ENCODE measurements at places on chromosomes 1 and 21. TPM values are rescaled to one million over a fixed set of nuclear protein-coding genes. Genes with fewer than 3 reads are reported as not detected.

- no peaks in the 10 kb centered on the region for H3K27me3 ChIP-seq
- DNase-seq, result no peak
- H3K4me1 ChIP-seq, result no peaks in the 10 kb centered on the region
- no peak overlapping the region for H3K4me3 ChIP-seq
Measured at GRCh38 chr1:179860652-179861051, 17.0 kb downstream of the TOR1AIP2 start.

- no peaks in the 10 kb centered on the region for H3K27me3 ChIP-seq
- H3K36me3 ChIP-seq, result no peaks in the 10 kb centered on the region
- no peak for DNase-seq
- peaks cover 17% of the 10 kb centered on the region for H3K4me1 ChIP-seq
- no peak overlapping the region for H3K27ac ChIP-seq
Measured at GRCh38 chr1:245098924-245099323, 55.9 kb upstream of the KIF26B start.

- no peak for DNase-seq
- peaks cover 6% of the 10 kb centered on the region for H3K36me3 ChIP-seq
- peak overlapping the region; percentile 94 for H3K27ac ChIP-seq
- no peaks in the 10 kb centered on the region for H3K27me3 ChIP-seq
- peak overlapping the region; percentile 88 for H3K4me3 ChIP-seq
Measured at GRCh38 chr1:43358121-43358745, 548 bp upstream of the CDC20 start.

The TMEM125 gene
- not detected for total RNA-seq

- no peak overlapping the region for H3K4me3 ChIP-seq
- H3K36me3 ChIP-seq, result no peaks in the 10 kb centered on the region
- no peaks in the 10 kb centered on the region for H3K4me1 ChIP-seq
- H3K27me3 ChIP-seq, result no peaks in the 10 kb centered on the region
- no peak overlapping the region for H3K27ac ChIP-seq
Measured at GRCh38 chr1:36805979-36806640, 228.2 kb downstream of the GRIK3 start.

The MEX3A gene
- 19.8 TPM for total RNA-seq

The KCNA3 gene
- not detected for total RNA-seq

GRCh38 chr1:25066256-25066655 is 136.2 kb upstream of the RUNX3 start:
- H3K4me3 ChIP-seq, result no peak overlapping the region
- H3K27ac ChIP-seq, result no peak overlapping the region
- H3K36me3 ChIP-seq, result no peaks in the 10 kb centered on the region
- no peak for DNase-seq
- H3K27me3 ChIP-seq, result peaks cover 18% of the 10 kb centered on the region
- peaks cover 2% of the 10 kb centered on the region for H3K4me1 ChIP-seq

The OR2L2 gene
- total RNA-seq, result 0.08 TPM

- H3K27ac ChIP-seq, result peak overlapping the region; percentile 82
- no peak for DNase-seq
- no peak overlapping the region for H3K4me3 ChIP-seq
- H3K4me1 ChIP-seq, result peaks cover 71% of the 10 kb centered on the region
Measured at GRCh38 chr21:45330851-45331261, 43.2 kb upstream of the POFUT2 start.

- H3K36me3 ChIP-seq, result no peaks in the 10 kb centered on the region
- peaks cover 83% of the 10 kb centered on the region for H3K27me3 ChIP-seq
- peak overlapping the region; percentile 77 for H3K4me3 ChIP-seq
- H3K27ac ChIP-seq, result no peak overlapping the region
- peaks cover 14% of the 10 kb centered on the region for H3K4me1 ChIP-seq
Measured at GRCh38 chr1:47995306-47996050, 1.7 kb downstream of the TRABD2B start.

- peaks cover 10% of the 10 kb centered on the region for H3K4me1 ChIP-seq
- no peaks in the 10 kb centered on the region for H3K27me3 ChIP-seq
- H3K27ac ChIP-seq, result peak overlapping the region; percentile 42
- no peak for DNase-seq
- H3K36me3 ChIP-seq, result no peaks in the 10 kb centered on the region
Measured at GRCh38 chr1:198788561-198789064, 149.8 kb downstream of the PTPRC start.

The VHLL gene
- not detected for total RNA-seq

- H3K4me3 ChIP-seq, result no peak overlapping the region
- H3K27me3 ChIP-seq, result no peaks in the 10 kb centered on the region
- H3K4me1 ChIP-seq, result peaks cover 46% of the 10 kb centered on the region
- no peak for DNase-seq
- peaks cover 4% of the 10 kb centered on the region for H3K36me3 ChIP-seq
Measured at GRCh38 chr1:94544706-94545490, 3.3 kb upstream of the F3 start.

DNA sequence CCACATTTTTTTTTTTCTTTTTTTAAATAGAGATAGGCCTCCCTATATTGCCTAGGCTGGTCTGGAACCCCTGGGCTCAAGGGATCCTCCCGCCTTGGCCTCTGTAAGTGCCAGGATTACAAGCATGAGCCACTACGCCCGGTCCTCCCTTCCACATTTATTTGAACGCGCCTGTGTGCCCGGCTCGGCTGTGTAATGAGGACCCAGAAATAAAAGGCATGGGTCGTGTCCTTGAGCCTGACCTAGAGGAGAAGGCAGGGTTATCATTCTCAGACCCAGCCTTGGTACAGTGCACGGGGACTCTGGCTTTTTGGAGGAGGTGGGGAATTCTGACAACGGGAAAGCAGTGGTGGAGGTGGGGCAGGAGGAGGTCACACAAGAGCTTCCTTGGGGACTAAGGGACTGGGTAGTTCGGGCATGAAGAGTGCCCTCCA is 841 bp downstream of the CENPF start:
- H3K27ac ChIP-seq, result peak overlapping the region; percentile 85
- DNase-seq, result no peak
- H3K36me3 ChIP-seq, result no peaks in the 10 kb centered on the region
- H3K4me1 ChIP-seq, result peaks cover 25% of the 10 kb centered on the region
- peak overlapping the region; percentile 93 for H3K4me3 ChIP-seq

DNA sequence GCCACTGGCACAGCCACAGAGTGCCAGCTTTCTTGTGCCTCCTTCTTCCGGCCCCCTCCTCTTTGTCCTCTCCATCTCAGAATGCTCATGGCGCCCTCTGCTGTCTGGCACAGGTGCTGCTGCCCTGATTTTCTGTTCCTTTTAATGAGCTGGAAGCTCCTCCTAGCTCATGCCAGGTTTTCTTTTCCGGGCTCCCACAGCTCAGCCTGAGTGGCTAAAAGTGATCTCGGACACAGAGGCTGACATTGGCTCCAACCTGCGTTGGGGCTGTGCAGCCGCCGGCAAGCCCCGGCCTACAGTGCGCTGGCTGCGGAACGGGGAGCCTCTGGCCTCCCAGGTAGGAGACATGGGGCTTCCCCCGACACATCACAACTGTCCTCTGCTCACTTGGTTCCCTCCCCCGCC is 18.7 kb downstream of the CNTN2 start:
- H3K4me1 ChIP-seq, result peaks cover 3% of the 10 kb centered on the region
- no peaks in the 10 kb centered on the region for H3K36me3 ChIP-seq
- H3K27me3 ChIP-seq, result peaks cover 11% of the 10 kb centered on the region
- DNase-seq, result peak; percentile 92

- no peak for DNase-seq
- H3K27me3 ChIP-seq, result no peaks in the 10 kb centered on the region
- H3K4me3 ChIP-seq, result no peak overlapping the region
- H3K27ac ChIP-seq, result no peak overlapping the region
Measured at GRCh38 chr1:40853885-40854170, 8.3 kb downstream of the CITED4 start.
